ENCODE measurements at places on chromosomes 16 and 17. TPM values are rescaled to one million over a fixed set of nuclear protein-coding genes. Genes with fewer than 3 reads are reported as not detected.

- no peak for ATAC-seq
Measured at GRCh38 chr16:11990702-11991390, 14.3 kb downstream of the SNX29 start.

GRCh38 chr16:6020162-6020985 lies 922.8 kb upstream of the EEF2KMT start:
- ATAC-seq = no peak

GRCh38 chr17:74099442-74100340 lies 103.8 kb upstream of the RPL38 start:
- no peak for ATAC-seq

DNA sequence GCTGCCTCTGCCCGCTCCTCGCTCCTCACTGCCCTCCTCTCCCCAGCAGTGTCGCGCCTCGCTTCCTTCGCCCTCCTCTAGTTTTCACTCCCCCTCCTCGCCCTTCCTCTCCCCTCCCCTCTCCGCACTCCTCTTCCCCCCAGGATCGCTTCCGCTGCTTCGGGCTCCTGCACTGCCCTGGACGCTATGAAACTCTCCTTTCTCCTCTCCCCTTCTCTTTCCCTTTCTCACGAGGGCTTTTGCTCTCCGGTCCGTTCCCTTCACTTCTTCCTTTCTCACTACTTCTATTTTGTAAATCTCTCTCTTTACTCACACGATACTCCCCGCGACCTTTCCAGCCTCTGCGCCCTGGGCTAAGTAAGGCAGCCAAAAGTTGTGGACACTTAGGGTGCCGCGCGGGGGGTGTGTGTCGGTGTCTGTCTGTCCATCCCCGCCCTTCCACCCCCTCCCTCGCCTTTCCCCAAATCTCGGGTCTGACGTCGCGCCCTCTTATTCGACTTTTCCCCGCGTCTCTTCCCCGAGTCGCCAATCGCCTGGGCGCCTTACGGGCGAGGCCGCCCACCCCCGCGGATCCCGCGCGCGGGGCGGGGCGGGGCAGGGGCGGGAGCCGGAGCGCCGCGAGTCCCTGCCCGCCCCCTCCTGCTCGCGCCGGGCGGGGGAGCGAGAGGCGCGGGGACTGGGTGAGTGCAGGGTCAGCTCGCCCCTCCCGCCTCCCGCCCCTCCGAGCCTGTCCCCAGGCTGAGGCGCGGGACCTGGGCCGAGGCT lies at the start of gene IRX3:
TSS of gene IRX3 (minus strand) at position 422 of the 765 bp plus-strand sequence. CDS start 737 bp downstream, outside the sequence.
- ATAC-seq = peak; percentile 68

DNA sequence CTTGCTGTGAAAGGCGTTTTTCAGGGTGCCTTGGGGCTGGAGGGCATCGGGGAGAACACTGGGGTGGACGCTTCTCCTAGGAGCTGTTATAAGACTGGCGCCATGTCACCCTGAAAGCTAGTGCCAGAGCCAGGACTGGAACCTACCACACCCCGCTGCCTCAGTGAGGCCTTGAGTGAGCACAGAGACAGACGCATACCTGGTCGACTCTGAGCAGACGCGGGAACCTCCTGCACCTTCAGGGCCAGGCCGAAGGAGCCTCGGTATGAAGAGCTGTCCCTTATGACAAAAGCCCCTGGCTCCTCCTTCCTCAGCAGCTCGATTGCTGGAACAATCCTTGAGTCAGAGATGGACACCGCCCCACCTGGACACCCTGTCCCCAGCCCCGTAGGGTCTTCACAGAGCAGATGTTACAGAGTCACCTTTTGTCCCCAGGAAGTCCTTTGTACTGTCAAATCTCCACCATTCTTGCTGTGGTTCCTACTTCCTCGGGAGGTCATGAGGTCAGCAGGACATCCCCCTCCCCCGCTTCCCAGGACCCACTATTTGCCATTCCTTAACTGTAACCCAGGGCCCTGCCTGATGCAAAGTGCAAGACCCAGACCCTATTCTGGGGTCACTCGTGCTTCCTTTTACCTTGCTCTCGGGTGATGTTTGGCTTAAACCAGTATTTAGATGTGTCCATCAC lies 17.0 kb downstream of the TNS4 start:
- no peak for ATAC-seq

- no peak for ATAC-seq
Measured at GRCh38 chr17:61756561-61756960, 106.8 kb downstream of the BRIP1 start.

DNA sequence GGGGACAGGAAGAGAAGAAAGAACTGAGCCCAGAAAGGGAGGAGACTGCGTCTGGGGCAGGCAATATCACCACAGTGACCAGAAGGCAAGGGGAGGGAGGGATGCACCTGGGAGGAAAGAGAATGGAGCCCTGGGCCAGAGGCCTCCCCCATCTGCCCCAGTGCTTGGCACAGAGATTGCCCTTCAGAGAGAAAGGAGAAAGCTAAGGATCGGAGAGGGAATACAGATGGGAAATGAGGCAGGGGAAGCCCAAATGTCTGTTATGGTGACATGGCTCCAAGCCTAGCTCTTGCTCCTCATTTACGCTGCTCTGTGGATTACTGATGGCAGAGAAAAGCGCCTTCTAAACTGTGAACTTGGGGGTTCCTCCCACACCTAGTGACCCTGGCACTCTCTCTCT lies 47.2 kb downstream of the PIPOX start:
- ATAC-seq = no peak

- no peak for ATAC-seq
Measured at GRCh38 chr17:67784364-67785121, 40.8 kb upstream of the BPTF start.

GRCh38 chr16:56547949-56548567 lies 16.8 kb upstream of the MT4 start:
- ATAC-seq = no peak

DNA sequence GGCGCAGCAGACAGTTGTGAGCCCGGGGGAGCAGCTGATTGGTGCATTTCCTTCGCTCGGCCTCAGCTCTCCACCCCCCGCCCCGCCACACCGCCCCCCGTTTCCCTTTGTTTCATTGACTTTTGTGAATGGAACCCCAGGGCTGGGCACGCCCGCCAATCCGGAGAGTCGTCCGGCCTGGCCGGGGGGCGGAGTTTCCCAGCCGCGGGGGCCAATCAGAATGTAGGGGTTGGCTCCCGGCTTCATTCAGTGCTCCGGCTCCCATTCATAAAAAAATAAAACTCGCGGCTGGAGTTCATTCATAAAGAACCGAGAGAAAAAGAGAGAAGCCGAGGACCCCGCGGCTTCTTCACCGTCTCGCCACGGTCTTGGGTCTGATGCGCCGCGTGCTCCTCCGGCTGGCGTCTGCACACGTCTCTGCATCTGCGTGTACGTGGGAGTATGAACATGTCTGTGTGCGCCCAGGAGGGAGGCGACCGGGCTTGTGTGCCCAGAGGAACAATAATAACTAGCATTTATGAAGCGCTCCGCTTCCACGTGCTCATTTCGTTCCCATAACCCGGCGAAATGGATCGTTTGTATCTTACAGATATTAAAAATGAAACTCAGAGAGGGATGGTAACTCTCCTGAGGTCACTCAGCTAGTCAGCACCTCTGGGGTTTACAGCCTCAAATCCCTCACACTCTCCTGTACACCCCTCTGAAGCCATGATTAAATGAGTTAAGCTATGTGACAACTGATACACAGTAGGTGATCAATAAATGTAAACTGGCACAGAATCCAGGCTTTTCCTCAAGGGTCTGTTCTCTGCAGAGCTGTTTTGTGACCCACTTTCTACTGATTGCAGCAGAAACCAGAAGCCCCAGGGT lies at the start of gene ETV4:
TSS of gene ETV4 (minus strand) at position 22 of the 870 bp plus-strand sequence. CDS start 723 bp downstream, outside the sequence.
- peak; percentile 95 for ATAC-seq

DNA sequence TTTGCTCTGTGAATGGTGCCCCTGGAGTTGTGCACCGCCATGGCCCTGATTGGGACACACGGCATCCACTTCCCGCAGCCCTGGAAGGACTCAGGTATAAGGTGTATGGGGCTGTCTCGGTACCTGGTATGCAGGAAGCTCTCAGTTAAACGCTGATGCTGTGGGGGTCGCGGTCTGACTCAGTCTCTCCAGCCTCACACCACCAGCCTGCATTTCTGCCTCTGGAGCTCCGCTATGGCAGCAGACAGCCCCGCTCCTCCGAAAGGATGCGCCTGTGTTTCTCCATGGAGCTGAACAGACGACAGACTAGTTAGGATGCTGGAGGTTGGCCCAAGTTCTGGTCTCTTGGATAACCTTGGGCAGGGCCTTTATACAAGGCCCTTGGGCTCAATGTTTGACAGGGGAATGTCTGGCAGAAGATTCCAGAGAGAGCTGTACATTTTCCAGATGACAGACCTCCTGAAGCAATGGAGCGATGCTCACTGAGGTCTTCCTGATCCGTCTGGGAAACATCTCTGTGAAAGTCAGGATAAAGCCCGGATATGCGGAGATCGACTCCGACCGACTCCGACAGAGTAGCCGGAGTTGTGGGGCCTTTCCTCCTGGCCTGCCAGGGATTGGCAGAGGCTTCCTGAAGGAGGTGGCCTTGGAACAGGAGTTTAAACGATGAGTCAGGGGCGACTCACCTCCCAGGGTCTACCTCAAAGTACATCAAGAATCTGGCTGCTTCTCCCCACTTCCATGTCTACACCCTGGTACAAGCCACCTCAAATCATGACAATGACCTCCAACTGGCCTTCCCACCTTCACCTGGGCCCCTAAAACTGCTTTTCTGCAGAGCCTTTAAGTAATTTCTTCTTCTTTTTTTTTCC lies 21.9 kb upstream of the BCAR1 start:
- no peak for ATAC-seq

DNA sequence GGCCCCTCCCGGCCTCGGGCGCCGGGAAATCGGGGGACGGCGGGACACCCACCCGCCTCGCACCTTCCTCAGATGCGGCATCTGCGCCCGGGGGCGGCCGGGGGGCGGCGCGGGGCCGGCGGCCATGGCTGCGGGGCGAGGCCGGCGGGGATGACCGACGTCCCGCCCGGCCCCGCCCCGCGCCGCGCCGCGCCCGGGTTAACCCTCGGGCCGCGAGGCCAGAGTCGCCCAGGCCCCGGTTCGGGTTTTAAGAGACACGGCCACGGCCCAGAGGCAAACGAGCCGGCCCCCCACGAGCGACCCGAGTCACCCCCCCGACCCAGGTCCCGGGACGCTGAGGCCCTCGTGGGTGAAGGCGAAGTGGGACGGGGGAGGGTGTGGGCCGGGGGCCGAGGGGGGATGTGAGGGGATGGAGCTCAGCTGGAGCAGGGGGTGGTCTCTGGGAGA lies at the start of gene RGS11:
TSS of gene RGS11 (minus strand) at position 159 of the 447 bp plus-strand sequence. CDS start at position 126, 33 bp downstream.
- ATAC-seq = peak; percentile 52

GRCh38 chr17:72901083-72901482 lies 191.4 kb downstream of the SLC39A11 start:
- no peak for ATAC-seq

DNA sequence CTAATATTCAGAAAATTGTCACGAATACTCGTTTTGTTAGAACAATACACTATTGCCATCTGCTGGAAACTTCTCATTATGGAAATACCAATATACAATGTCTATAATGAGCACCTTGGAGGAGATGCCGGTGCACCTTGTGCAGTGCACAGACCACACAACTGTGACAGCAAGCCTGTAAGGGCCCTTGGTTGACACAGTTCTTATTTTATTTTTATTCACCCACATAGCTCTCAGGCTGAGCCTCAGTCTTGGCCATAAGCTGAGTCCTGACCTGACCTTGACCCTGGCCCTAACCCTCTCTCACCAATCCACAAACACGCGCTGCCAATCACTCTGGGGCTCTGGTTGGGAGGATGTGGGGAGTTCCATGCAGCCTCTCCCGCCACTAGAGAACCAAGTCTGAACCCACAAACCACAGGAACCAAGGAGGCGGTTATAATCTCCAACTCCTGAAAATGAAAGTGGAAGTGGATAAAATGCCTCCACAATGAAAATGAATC lies 7.6 kb downstream of the AIPL1 start:
- ATAC-seq = no peak

- peak; percentile 75 for ATAC-seq
Measured at GRCh38 chr17:7557775-7558543, 591 bp upstream of the TNFSF13 start.

DNA sequence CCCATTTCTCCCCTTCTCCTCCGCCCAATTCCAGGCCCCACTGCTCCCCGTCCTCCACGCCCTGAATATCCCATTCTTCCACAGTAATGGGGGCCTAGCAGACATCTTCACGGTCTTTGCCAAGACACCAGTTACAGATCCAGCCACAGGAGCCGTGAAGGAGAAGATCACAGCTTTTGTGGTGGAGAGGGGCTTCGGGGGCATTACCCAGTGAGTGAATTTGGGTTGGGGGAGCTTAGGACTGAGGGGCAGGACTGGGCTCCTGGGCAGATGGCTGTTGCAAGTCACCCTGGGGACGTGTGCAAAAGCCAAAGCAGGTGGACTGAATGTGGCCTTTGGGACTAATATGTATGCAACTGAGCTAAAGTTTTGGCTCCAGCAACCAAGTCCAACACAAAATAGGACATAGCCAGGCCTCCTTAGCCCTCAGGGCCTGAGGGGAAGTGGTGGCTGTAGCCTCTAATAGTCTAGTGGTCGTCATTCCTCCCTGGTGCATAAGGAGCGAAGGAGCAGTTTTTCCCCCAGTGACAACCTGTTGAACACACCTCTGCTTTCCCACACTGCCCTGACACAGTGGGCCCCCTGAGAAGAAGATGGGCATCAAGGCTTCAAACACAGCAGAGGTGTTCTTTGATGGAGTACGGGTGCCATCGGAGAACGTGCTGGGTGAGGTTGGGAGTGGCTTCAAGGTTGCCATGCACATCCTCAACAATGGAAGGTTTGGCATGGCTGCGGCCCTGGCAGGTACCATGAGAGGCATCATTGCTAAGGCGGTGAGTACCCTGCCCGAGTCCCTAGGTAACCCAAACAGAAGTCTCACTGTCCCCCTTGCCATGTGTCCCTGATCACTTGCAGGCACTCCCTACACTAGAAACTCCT lies 2.6 kb downstream of the ACADVL start:
- no peak for ATAC-seq

- ATAC-seq = no peak
Measured at GRCh38 chr16:10200637-10201586, 18.7 kb upstream of the GRIN2A start.

DNA sequence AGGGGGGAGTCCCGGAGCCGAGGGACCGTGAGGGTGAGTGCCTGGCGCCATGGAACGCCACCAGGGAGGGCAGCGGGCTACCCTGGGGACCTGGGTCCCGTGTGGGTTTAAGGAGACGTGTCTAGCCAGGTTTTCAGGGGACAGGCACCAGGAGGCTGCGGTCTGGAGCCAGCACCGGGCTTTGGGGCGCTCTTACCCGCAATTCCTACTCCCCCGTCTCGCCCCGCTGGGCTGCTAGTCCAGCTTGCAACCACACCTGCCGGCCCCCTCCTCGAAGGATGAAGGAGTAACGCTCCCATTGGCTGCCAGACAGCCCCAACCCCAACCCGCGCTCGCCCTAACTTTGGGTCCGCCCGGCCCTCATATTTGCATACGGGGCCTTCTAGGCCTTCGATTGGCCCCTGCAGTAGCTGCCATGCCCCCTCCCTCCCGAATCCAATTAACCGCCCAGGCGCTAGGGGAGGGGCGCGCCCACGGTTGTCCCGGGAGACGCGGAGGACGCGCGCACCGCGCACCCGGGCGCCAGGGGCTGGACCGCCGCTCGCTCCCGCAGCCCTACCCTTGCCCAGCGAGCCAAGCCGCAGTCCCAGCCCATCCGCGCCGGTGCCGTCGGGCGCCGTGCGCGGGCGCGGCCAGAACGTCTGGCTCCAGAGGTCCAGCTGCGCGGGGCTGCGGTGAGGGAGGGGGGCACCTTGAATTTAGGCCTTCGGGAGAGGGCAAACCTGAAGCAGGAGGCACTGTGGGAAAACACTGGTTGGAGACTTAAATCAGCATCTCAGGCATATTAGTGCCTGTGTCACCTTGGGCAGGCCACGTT lies at the start of gene TTLL6:
TSS of gene TTLL6 (minus strand) at position 456 of the 817 bp plus-strand sequence. CDS start at position 299, 157 bp downstream.
- ATAC-seq = peak; percentile 95

The CSH2 gene
- not detected for total RNA-seq

The KRTAP9-2 gene
- total RNA-seq = not detected

The ABCA6 gene
- 133 TPM for total RNA-seq

The INCA1 gene
- total RNA-seq = 0.93 TPM

The NLRC3 gene
- total RNA-seq = 1.7 TPM
